Glutamatergic neuron (in vitro differentiated cells): ENCODE measurements at places on chromosomes 11 and 22. TPM values are rescaled to one million over a fixed set of nuclear protein-coding genes. Genes with fewer than 3 reads are reported as not detected.
A peak's percentile ranks its signal among the peaks of the same experiment; 100 is the strongest.

DNA sequence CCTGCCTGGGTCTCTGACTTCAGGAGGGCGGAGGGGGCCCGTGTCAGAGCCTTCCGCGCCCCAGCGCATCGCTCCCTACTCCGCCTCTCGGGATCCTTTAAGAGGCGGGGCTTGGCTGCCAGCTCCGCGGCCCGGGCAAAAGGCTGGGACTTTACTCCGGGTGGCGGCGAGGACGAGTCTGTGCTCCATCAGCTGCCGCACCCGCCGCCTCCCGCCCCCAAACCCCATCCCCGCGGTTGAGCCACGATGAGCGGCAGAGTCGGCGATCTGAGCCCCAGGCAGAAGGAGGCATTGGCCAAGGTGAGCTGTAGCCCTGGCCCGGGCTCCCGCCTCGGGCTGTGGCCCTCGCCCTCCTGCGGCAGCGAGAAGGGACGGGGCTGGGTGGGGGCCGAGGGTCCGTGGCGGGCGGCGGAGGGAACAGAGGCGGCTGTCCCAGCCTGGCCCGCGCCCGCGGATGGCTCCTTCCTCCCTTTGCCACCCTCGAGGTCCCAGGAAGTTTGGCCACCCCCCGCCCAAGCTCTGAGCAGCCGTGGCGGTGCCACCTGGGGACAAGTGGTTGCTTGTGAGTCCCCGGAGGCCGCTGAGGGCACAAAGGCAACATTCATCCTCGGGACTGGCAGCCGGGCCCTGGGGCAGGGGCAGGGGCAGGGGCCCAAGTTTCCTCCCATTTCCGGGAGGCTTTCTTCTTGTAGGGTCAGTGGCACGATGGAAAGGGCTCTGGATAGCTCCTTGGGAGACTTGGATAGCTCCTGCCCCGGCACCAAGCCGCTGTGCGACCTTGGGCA lies at the start of gene SEC14L2:
SEC14L2 (plus strand) TSS at position 148 of the 785 bp plus-strand sequence; CDS start at position 247, 99 bp downstream.
- peak; percentile 53 for DNase-seq
- H3K4me3 ChIP-seq = peak within 1 kb of the TSS; percentile 84
- no peaks in the 10 kb centered on the region for H3K4me1 ChIP-seq
- peaks cover 15% of the 10 kb centered on the region for H3K27me3 ChIP-seq

- no peak overlapping the region for H3K4me3 ChIP-seq
- no peaks in the 10 kb centered on the region for H3K27me3 ChIP-seq
- no peaks in the 10 kb centered on the region for H3K36me3 ChIP-seq
- DNase-seq = no peak
- H3K27ac ChIP-seq = peak overlapping the region; percentile 86
- peaks cover 17% of the 10 kb centered on the region for H3K4me1 ChIP-seq
Observed at GRCh38 chr11:35330156-35330889, 89.0 kb downstream of the SLC1A2 start.

GRCh38 chr22:42277988-42278776 lies 7.7 kb upstream of the TCF20 start:
- peaks cover 10% of the 10 kb centered on the region for H3K27me3 ChIP-seq
- H3K4me3 ChIP-seq = no peak overlapping the region
- H3K4me1 ChIP-seq = peaks cover 39% of the 10 kb centered on the region
- H3K27ac ChIP-seq = no peak overlapping the region

DNA sequence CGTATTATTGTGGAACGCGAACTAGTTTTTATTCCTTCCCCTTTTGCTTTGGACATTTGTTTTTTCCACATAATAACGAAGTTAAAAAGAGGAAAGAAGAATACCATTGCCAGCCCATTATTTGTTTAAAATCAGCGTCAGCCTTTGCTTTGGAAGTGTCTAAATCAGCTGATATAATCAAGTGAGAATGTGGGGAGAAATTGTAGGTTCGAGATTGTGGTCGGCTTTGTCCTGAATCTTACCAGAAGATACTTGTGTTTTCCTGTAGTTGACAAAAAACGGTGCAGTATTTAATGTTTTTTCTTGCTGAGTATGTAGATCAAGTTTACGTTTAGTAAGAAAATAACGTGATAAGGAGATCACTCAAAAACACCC lies 935 bp downstream of the ZNF143 start:
- peaks cover 4% of the 10 kb centered on the region for H3K27me3 ChIP-seq
- peak overlapping the region; percentile 98 for H3K27ac ChIP-seq

DNA sequence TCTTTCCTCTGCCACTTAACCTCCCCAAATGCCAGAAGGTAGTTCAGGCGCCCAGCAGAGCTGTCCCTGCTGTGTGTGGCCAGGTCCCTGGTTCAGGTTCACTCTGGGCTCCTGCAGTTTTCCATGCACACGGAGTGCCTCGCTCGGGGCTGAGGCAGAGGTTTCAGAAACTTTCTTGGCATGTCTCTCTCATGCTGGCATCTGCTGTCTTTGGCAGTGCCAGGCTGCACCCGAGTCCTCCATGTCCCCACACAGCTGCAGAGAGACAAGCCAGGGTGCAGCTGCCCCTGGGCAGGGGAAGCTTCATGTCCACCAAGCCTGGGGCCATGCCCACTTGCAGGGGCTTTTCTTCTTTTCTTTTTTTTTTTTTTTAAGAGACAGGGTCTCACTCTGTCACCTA lies 7.0 kb upstream of the NEFH start:
- H3K27ac ChIP-seq = no peak overlapping the region
- no peaks in the 10 kb centered on the region for H3K36me3 ChIP-seq
- no peak overlapping the region for H3K4me3 ChIP-seq

DNA sequence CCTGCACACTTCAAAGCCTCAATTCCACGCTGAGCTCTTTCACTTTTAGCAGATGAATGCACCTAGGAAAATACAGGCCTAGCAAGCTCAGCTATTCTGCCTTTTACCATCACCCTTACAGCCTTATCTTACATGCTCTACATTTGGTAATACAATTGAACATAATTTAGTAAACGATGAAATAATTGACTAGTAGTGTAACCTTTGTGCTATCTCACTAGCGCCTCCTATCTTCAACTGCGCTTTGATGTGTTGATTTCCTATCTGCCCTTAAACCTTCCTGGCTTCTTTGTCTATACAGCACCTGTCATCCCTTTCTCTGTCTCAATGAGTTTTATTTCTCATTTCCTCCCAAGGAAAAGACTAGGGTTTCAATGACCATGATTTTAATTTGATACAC lies 149.7 kb downstream of the LRRC4C start:
- H3K4me1 ChIP-seq = no peaks in the 10 kb centered on the region
- no peak overlapping the region for H3K4me3 ChIP-seq
- H3K27me3 ChIP-seq = no peaks in the 10 kb centered on the region
- DNase-seq = no peak

- no peak for DNase-seq
- H3K36me3 ChIP-seq = no peaks in the 10 kb centered on the region
- H3K4me3 ChIP-seq = peak overlapping the region; percentile 69
- H3K27me3 ChIP-seq = no peaks in the 10 kb centered on the region
- H3K27ac ChIP-seq = peak overlapping the region; percentile 75
Observed at GRCh38 chr11:17840101-17840548, 105.5 kb downstream of the KCNC1 start.

DNA sequence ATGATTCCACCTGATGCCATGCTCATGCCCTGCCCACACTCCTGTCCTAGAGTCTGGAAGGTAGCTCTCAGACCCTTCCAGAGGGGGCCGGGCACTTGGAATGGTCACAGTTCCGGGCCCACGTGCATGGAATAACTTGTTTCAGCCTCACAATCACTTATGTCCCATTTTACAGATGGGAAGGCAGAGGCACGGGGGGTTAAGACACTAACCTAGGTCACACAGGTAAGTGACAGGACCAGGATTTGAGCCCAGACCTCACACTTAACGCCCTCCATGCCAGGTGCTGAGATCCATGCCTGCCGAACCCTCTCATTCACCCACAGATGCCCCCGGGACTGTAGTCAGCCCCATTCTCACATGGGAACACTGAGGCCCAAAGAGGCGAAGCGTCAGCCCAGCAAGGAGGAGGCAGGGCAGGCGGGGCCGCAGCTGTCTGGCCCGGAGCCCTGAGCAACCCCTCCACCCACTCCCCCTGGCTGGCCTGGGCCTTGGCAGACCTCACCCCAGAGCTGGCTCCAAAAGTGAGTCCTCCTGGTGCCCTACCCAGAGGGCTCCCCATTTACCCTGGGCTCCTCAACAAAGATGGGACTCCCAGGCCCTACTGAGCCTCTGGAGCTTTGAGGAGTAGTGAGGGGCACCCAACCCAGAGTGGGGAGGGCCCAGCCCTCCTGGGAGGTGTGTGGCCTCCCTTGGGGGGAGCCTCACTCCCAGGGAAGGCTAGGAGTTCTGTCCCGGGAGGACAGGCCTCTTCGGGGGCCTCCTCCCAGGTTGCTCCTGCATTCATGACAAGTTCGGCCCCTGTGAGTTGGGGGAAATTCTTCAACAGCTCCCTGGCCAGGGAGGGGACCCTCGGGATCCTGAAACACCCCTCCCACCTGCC lies 2.4 kb upstream of the ALDH3B1 start:
- H3K4me3 ChIP-seq = no peak overlapping the region
- peaks cover 6% of the 10 kb centered on the region for H3K4me1 ChIP-seq
- DNase-seq = no peak
- no peaks in the 10 kb centered on the region for H3K36me3 ChIP-seq
- H3K27me3 ChIP-seq = peaks cover 12% of the 10 kb centered on the region
- no peak overlapping the region for H3K27ac ChIP-seq

- DNase-seq = peak; percentile 50
- H3K36me3 ChIP-seq = no peaks in the 10 kb centered on the region
- H3K27ac ChIP-seq = peak overlapping the region; percentile 99
- peaks cover 76% of the 10 kb centered on the region for H3K4me1 ChIP-seq
- H3K4me3 ChIP-seq = peak overlapping the region; percentile 85
Observed at GRCh38 chr11:43920598-43921419, 21.6 kb upstream of the C11orf96 start.

DNA sequence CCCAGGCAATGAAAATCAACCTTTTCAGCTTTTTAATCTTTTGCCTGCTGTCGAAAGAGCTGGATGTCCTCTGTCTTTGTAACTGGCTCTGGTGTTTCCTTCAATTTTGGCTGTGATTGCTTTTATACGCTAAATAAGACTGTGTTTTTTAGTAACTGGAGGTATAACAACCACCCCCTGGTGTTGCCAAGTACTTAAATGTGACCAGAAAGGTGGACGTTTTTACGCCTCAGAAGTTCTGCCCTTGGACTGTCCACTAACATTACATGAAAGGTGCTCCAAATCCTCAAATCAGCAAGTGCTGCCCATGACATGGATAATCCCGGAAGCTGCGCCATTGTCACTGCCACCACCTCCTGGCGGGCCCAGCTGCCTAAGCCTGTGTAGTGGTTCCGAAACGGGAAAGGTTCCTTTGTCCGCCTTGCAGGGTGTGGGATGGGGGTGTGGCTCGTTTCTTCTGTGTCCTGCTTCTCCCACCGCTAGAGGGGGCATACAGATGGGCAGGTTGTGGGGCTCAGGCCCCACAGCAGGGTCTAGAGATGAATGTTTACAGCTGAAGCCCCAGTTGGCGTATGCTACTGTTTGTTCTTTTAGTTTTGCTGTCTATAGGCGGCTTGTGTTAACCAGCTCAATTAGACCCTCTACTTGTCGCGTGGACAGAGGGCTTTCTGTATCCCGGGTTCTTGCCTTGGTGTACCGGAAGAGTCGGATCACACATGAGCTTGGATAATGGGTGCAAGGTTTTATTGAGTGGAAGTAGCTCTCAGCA lies 82.2 kb upstream of the SEPTIN5 start:
- H3K36me3 ChIP-seq = peaks cover 5% of the 10 kb centered on the region
- DNase-seq = no peak
- no peak overlapping the region for H3K27ac ChIP-seq
- H3K27me3 ChIP-seq = peaks cover 7% of the 10 kb centered on the region

Gene FOLH1
- 1.1 TPM for total RNA-seq

Gene SLC22A25
- total RNA-seq = not detected

Gene SMPD1
- 38.5 TPM for total RNA-seq

Gene KREMEN1
- total RNA-seq = 20.5 TPM

Gene KRTAP5-3
- total RNA-seq = not detected

Gene OLFML1
- not detected for total RNA-seq

Gene F2
- 0.29 TPM for total RNA-seq

Gene OR2AG2
- 0.78 TPM for total RNA-seq

Gene HORMAD2
- total RNA-seq = not detected

Gene ST14
- 0.12 TPM for total RNA-seq

Gene GRAP2
- total RNA-seq = not detected

Gene LRP4
- total RNA-seq = 25.0 TPM

Gene ESAM
- 0.54 TPM for total RNA-seq

Gene TTC12
- total RNA-seq = 9.2 TPM
